ENCODE measurements at places on chromosomes 7 and 10.

DNA sequence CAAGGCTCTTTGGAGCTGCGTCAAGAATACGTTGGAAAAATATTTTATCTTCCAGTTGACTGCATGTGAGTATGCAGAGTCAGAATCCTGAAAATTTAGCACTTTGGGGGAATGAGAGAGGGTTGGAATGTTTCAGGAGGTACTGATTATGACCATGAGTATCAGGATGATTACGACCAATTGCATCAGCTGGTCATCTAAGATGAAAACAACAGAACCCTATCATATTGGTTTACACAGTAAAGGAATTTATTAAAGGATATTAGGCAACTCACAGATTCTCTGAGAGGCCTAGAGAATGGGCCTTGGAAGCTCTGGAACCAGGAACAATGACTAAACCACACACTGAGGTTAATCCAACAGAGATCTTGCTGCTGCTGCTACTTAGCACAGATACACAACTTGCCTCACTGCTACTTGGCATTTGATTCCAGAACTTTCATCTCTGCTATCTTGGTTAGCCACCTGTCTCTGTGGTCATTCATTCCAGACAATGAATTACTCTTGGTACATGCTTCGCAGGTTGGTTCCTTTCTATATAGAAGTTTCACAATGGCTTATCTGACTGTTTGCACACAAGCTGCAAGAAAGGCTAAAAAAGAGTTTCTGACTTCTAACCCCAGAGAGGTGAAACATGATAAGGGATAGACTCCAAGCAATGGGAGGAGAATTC is 68.0 kb upstream of the CTTNBP2 start:
- no peak for DNase-seq

- no peak for DNase-seq
Measured at GRCh38 chr10:101310529-101311184, 43.3 kb upstream of the BTRC start.

GRCh38 chr10:31062856-31063255 is 31.2 kb upstream of the ZNF438 start:
- DNase-seq = no peak

DNA sequence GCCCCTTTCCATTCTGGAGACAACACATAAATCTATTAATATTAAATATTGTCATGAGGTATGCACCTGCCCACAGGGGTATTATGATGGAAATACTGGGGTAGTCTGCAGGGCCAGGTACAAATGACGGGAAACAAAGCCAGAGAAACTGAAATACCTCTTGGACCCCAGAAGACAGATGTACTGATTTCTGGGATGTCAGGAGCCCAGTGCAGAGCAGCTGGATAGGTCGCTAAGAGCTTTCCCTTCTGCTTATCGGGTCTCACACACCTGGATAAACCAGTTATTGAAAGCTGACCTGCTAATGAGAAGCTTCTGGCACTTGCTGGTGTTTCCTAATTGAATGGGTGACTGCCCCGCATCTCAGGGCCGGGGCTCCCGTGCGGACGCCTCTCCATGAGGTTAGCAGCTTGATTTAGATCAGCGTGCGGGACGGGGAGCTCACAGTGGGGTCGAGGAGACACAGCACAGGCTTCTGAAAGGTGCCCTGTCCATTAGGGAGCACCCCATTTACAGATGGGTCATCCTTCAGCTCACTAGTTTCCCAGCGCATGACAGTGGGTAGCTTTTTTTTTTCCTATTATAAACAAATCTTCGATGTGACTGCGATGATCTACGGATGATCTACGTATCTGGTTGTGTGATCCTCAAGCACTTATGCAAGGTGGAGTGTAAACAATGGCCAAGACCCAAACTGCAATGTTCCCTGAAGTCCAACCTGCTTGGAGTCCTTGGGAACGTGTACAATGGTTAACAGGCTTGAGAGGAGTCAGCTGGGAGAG is 1.5 kb upstream of the INSIG1 start:
- no peak for DNase-seq

DNA sequence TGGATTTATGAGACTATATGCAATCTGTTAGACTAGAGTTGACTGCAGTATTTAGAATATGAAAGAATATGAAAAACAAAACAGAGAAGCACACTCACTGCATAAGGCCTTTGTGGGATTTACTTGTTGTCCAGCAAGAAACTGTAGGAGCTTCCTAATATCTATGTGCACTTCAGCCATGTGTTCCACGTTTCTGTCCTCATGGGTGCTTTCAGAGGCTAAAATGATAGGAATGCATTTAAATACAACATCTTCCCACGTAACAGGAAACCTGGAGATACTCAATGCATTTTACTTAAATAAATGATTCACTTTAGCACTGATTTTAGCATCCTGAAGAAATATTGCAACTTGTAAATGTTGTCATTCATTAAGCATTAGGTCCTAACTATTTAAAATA is 11.7 kb downstream of the HUS1 start:
- DNase-seq = no peak

DNA sequence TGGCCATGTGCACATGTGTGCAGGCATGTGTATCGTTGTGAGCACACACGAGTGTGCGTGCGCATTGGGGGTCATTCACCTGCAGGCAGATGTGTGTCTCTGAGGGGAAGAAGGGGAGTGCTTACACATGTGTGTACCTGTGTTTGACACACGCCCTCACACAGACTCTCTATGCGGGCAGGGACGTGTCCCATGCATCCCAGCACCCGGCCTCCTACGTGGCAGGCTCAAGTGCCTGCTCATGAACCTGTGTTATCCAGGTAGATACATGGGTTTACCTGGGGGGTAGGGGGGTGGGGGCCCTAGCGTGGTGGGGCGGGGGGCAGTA is 18.6 kb downstream of the KCP start:
- no peak for DNase-seq

DNA sequence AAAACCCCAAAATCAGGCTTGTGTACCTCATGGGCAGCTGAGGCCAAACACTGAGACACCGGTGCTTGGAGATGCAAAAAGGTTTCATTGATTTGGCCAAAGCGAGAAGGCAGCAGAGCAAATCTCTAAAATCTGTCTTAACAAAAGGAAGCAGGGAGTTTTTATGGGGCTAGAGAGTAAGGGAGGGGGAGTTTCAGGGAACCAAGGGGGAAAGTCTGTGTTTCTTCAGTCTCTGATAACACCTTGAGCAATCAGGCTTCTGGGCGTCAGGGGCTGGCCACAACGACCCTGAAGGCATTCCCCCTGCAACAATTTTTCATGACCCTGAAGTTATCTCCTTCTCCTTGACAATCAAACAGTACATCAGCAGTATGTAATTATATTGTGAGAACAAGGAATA is 2.7 kb upstream of the ZNF786 start:
- DNase-seq = no peak

GRCh38 chr10:104065748-104066147 is 19.9 kb downstream of the COL17A1 start:
- DNase-seq = no peak

DNA sequence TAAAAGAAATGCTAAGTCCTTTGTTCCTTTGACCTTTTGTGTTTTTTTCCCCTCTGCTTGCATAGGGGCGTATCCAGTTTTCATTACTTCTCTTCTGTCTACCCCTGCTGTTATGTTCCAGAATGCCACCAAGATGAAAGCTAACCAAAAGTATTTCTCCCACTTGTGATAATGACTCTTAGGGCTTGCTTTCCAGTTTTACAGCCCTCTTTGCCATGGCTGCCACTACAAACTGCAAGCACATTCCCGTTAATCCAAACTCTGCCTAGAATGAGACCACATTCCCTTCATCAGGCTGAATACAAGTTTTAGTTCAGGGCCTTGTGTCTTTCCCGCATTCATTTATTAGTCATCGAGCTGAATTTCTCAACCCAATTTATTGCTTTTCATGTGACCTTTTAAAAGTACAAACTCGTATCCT is 23.6 kb upstream of the CD36 start:
- DNase-seq = no peak

DNA sequence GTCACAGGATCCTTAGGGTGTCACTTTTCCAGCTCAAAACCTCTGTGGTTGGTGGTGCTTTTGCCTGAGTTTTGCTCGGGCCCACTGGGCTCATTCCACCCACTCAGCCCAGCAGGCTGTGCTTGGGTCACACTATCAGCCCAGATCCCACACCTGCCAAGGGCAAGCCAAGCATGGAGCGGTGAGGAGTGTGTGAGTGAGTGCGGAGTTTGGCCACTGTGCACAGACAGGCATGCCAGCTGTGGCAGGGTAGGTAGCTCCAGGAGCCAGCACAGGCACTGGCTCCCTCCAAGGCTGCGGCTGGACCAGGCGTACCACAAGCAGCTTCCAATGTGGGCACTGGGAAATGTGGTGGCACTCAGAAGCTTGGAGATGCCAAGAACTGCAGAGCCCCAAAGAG is 43.9 kb upstream of the TECTB start:
- no peak for DNase-seq
